ENCODE measurements at places on chromosomes 6 and 20.

- no peak for ATAC-seq
Measured at GRCh38 chr6:9405825-9406224, 970.5 kb upstream of the SLC35B3 start.

GRCh38 chr20:57867181-57867803 is 157.5 kb upstream of the PMEPA1 start:
- no peak for ATAC-seq

DNA sequence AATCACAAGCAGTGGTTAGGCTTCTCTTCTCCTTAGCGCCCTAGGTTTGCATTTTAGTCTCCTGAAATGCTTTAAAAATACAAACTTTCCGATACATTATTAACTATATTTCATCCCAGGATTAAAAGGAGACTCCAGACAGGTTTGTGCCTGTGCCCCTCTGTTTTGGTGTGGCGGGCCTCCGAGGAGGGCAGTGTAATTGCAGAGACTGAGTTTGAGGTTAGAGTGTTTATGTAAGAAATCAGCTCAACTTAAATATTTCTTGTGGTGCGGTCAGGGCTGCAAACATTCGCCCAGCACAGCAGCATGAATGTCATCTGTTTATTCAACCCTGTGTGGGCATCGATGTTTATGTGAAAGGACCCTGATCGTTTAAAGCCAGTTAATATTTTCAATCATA is 130.4 kb upstream of the AKAP12 start:
- ATAC-seq = no peak

GRCh38 chr6:45571159-45571558 is 193.4 kb upstream of the SUPT3H start:
- ATAC-seq = peak; percentile 28

- no peak for ATAC-seq
Measured at GRCh38 chr20:44166477-44166876, 20.5 kb downstream of the JPH2 start.

DNA sequence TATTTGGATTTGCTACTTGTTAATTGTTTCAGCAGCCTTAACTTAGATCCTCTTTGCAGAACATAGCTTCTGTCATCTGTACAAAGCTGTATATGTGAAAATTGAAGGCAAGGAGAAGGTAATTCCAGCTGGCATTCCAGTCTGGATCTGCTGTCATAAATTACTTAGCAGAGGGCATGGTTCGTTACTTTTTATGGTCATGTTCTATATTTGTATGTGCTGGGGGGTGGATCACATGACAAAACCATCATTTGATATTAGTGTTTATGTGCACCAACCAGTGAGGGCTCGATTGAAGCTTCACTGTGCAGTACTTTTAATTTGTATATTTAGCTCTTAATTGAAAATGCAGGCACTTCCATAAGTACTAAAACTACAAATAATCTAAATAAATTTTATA is 80.2 kb downstream of the CAP2 start:
- ATAC-seq = no peak

- no peak for ATAC-seq
Measured at GRCh38 chr20:41786158-41786557, 168.0 kb upstream of the CHD6 start.

GRCh38 chr6:135233686-135234491 is 52.8 kb downstream of the MYB start:
- ATAC-seq = peak; percentile 28

DNA sequence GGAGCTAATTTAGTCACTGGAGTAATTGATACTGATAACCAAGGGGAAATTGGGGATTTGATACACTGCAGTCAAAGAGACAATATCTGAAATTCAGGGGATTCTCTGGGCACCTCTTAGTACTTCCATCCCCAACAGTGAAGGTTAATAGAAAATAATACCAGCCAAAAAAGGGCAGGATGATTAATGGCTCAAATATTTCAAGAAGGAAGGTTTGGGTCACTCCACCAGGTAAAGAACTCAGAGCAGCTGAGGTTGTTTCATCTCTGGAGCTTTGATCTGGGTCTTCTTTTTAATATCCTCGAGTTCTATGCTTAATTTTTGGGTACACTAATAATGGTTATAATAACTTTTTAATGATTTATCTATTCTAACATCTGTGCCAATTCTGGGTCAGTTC is 70.8 kb downstream of the CDKAL1 start:
- no peak for ATAC-seq

GRCh38 chr6:113361014-113361645 is 496.0 kb upstream of the MARCKS start:
- no peak for ATAC-seq

- ATAC-seq = no peak
Measured at GRCh38 chr6:834866-835265, 141.9 kb upstream of the EXOC2 start.

GRCh38 chr6:159372333-159372732 is 203.1 kb downstream of the FNDC1 start:
- ATAC-seq = no peak

DNA sequence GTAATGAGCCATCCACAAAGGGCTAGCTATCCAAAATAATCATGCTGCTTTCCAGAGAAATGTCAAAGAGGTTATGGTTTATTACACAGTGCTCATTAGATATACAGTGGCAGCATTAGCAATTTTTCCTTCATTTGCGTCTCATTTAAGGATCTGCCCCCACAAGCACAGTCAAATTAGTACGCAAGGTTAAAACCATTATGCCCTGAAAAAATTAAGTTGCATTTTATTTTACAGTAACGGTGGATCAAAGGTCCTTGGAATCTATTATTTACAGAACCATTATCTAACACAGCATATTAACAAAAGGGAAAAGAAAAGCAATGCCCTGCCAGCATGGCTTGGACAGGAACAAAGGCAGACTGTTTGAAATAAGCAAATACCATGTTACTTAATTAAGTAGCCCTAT is 144.8 kb downstream of the PDSS2 start:
- no peak for ATAC-seq

- no peak for ATAC-seq
Measured at GRCh38 chr6:169545982-169546381, 155.8 kb downstream of the WDR27 start.

DNA sequence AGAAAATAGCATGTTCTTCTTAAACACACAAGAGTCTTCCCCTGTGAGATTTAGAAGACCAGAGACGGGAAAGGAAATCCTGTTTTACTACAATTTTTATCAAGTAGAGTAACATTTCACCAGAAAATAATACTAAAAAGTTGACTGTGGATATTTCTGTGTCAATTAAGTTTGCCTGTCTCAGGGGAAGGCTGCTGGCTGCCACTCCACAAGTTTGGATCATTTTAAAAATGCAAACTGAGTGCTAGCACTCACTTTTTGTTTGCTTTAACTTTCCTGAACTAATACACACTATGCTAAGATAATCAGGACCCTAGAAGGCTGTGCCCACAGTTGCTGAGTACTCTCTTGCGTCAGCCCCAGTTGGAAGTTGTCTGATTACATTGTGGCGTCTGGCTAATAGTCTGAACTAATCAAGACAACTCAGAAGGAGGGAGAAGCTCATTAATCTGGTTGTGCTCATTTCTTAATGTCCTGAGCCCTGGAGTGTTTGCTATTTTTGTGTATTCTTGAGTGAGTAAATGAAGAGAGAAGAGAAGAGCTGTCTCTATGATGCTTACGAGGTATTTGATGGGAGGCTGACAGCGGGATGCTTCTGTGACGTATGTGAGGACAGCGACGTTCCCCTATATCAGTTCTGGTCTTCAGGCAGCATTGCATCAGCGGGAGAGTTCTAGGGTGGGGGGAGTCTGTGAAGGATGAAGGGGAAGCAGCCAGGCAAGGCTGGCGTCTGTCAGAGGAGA is 664.2 kb downstream of the QKI start:
- no peak for ATAC-seq

- no peak for ATAC-seq
Measured at GRCh38 chr6:116511424-116512110, at the start of gene CALHM5. CALHM5 (plus strand) TSS chr6:116511639; CDS start chr6:116511697, 58 bp downstream.

GRCh38 chr20:51272401-51272800 is 249.5 kb upstream of the KCNG1 start:
- ATAC-seq = no peak

DNA sequence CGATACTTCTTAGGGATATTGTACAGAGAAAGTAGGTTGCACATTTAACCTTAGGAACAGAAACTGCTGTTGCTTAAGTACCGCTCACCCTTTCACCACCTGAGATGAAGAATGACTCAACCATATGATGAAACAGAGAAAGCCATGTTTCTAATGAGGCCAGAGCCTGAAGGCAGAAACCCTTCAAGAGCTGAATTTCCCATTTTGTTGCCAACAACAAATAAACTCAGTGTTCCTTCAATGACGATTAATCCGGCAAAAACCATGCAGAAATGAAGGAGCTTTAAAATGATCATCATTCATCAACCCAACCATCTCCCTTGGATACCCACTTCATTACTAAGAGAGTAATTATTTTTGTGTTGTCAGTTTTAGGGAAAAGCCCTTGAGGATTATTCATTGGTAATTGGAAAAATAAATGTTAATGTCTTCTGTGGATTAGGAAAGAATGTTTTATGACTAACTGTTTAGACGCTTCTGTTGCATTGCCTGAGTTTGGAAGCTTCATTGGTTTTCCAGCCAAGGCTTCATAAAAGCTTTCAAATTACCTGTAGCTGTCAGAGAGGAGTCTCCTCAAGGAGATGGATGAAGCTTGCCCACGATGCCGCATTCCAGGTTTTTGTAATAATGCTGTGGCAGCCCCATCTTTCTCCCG is 112.1 kb upstream of the IYD start:
- ATAC-seq = peak; percentile 78

DNA sequence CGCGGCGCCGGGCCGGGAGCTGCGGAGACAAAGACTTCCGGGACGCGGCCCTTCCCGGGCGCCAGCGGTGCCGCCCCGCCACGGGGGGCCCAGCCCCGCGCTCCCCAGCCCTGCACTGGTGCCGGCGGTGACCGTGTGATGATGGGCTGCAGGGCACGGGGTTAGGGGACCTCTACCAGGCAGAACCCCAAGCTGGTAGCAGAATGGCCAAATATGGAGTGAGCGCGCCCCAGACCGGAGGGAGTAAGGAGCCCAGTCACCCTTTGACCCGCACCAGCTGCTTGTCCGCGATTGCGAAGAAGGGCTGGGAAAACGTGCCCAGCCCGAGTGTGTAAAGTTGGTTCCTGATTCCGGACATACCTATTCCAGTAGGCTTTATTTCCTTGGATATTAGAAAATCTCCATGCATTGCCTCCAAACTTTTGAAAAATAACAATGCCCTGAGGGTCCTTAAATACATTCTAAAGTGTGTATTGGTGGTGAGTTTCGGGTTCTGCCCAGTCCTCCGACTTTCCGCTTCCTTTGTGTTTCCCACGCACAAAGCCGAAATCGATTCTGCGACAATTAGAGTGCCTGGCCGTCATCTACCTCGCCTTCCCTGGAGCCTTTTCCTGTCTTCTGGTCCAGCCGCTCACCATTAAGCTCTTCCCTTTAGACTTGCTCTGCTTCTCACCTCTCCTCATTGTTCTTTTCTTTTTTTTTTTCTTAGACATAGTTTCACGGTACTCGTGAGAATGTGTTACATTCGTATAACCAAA is 1.1 kb downstream of the ABRACL start:
- ATAC-seq = peak; percentile 33

DNA sequence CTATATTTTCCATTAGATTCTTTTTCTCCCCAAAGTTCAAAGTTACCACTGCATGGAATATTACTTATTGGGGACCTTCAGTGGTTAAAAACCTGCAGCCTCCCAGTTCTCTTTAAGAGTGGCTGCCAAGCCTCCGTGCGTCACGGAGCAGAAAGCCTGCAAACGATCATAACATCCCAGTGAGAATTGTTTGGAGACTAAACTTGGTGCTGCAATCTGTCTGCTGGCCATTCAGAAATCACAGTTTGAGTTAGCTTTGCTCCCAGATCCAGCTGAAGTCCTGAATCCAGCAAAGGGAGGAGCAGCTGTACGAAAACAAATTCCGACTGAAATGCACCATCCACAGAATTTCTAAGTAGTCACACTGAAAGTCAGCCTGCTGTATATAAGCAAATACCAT is 213.5 kb upstream of the PDE10A start:
- ATAC-seq = no peak

- ATAC-seq = no peak
Measured at GRCh38 chr6:162940426-162940825, 212.7 kb downstream of the PACRG start.

DNA sequence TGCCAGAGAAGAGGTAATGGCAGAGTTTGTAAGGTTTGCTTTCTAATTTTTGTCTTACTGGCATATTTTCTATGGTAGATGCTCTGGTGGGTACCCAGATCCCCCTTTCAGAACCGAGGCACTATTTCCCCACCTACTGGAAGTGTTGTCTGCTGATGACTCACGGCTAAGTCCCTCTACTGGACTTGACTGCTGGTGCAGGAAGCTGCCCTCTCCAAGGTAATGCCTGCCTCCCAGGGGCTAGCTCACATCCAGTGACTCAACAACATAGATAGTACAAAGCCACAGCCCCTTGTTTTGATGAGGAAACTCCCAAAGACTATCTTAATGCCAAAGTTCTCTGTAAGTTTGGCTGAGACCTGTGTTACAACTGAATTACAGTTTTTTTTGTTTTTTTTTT is 285.4 kb upstream of the FLRT3 start:
- ATAC-seq = no peak

DNA sequence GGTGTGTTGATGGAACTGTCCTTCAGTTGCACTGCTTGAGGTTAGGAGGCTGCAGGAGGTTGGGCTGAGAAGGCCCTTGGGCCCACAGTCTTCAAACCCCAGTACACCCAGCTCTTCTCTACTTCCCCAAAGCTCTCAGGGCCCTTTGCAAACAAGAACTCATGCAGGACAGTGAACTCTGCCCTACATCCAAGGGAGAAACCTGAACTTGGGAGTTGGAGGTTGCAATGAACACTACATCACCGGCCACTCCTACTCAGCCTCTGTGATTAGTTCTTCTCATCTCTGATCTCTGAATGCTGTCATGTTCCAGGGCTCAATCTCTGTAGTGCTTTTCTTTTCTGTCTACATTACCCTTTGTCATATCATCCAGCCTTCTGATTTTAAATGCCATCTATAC is 148.5 kb upstream of the PDE7B start:
- ATAC-seq = peak; percentile 51

- peak; percentile 15 for ATAC-seq
Measured at GRCh38 chr20:53706466-53707370, 113.1 kb upstream of the ZNF217 start.

GRCh38 chr20:16803965-16804792 is 56.0 kb downstream of the OTOR start:
- ATAC-seq = no peak

GRCh38 chr20:41152108-41152757 is 14.9 kb downstream of the PLCG1 start:
- no peak for ATAC-seq

- ATAC-seq = no peak
Measured at GRCh38 chr6:113182370-113183141, 674.6 kb upstream of the MARCKS start.

DNA sequence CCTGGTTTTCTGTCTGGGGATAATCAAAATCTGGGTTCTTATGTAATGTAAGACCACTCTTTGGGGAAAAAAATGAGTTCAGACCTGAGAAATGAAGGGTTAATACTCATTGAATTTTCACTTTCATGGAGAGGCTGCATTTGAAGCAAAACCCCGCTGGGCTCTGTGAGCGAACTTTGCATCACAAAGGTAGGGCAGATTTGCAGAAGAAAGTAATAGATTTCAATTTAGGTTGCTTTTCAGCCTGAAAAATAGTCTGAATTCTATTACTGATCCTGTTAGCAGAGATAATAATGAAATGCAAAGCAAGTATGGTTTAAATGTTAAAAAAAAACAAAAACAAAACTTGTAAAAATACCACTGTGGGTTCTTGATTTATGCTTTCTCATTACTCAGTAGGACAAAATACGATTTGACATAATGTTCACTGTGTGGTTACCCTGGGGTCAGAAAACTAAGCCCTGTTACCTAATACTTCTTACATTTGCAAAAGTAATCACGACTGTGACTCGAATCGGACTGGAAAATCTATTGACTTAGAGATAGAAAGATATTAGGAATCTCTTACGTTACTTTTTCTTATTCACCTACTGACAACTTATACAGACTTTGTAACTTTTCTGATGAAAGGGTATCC is 72.2 kb downstream of the UST start:
- no peak for ATAC-seq

All from activated T-helper 17 cell treated with anti-CD3 and anti-CD28 coated beads, Interleukin-2, amount 50 U/mL, for 72 hours (primary cell).